ENCODE measurements at places on chromosomes 2 and 18. TPM values are rescaled to one million over a fixed set of nuclear protein-coding genes. Genes with fewer than 3 reads are reported as not detected.

Gene CCDC74A
- 34.4 TPM for polyA plus RNA-seq

Gene INPP4A
- polyA plus RNA-seq: 51.4 TPM

Gene IL1R1
- polyA plus RNA-seq: not detected

Gene MSH2
- polyA plus RNA-seq: 105 TPM

Gene FOXD4L1
- 0.82 TPM for polyA plus RNA-seq

Gene KLHL30
- polyA plus RNA-seq: not detected

Gene GREB1
- 24.5 TPM for polyA plus RNA-seq

Gene PJVK
- 3.6 TPM for polyA plus RNA-seq

Gene C1D
- 35.4 TPM for polyA plus RNA-seq

Gene CCDC148
- polyA plus RNA-seq: 1.8 TPM

Gene GAL3ST2
- polyA plus RNA-seq: not detected

Gene HYCC2
- 18.1 TPM for polyA plus RNA-seq

Gene TCF23
- polyA plus RNA-seq: not detected

Gene POTEJ
- polyA plus RNA-seq: 0.16 TPM

Gene SLC9A4
- polyA plus RNA-seq: 0.06 TPM

Gene CELF4
- 206 TPM for polyA plus RNA-seq

Gene CFAP210
- 0.20 TPM for polyA plus RNA-seq

Gene FBXO36
- polyA plus RNA-seq: 5.4 TPM

Gene PNPT1
- 23.4 TPM for polyA plus RNA-seq

Gene HAT1
- polyA plus RNA-seq: 39.8 TPM

Gene DHRS9
- polyA plus RNA-seq: not detected

Gene HOXD1
- polyA plus RNA-seq: not detected

Gene IL36A
- not detected for polyA plus RNA-seq

Gene ADD2
- 52.5 TPM for polyA plus RNA-seq

Gene RIT2
- polyA plus RNA-seq: 1.1 TPM

Gene YES1
- polyA plus RNA-seq: 7.4 TPM

Gene RGPD3
- polyA plus RNA-seq: 0.74 TPM

Gene DSC3
- polyA plus RNA-seq: 0.10 TPM

Gene CCDC121
- polyA plus RNA-seq: 2.2 TPM

Gene RTP5
- 1.2 TPM for polyA plus RNA-seq

Gene CABYR
- 6.9 TPM for polyA plus RNA-seq

Gene SPATA3
- not detected for polyA plus RNA-seq

Gene MYO7B
- 0.16 TPM for polyA plus RNA-seq

Gene MSH6
- polyA plus RNA-seq: 48.5 TPM

Measured in neural cell (in vitro differentiated cells).